Bronchial epithelial cell (primary cell): ENCODE measurements at places on chromosomes 6 and 20.
A peak's percentile ranks its signal among the peaks of the same experiment; 100 is the strongest.

DNA sequence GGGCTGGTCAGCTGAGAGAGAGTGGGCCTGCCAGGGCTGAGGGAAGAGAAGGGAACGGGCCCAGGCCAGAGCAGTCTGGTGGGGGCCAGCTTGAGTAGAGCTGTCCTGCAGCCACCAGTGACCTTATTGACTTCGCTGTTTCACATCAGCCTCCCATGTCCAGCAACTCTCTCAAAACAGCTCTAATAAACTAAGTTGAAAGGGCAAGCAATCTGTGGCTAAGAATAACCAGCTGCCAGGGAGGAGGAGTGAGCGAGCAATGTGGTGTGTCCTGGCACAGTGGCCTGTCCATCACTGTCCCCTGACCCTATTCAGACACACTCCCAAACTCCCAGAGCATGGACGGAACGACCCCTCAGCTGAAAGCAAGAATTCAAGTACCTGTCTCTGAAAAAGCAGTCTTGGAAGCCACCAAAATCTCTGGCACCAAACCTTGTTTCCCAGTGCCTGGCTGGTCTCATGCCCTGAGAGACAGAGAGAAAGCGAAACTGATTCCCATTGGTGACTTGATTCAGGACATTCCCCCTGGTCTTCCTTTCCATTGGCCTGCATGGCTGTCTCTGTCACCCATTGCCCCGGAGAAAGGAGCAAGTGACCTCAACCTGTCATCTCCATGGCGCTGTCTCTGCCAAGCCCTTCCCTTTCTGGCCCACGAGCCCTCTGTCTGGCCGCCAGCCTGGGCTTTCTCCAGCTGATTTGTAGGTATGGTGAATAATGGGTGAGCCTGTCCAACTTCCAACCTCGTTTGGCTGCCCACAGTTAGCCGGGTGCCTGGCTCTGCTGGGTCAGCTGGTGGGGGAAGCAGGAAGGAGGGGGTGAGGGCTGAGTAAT is at the start of gene DDO:
Gene DDO (minus strand): TSS at position 490 of the 831 bp plus-strand sequence. CDS start 2,113 bp downstream, outside the sequence.
- no peak for DNase-seq

- DNase-seq: no peak
These were observed 100.6 kb upstream of the AFDN start for GRCh38 chr6:167726043-167726621.

DNA sequence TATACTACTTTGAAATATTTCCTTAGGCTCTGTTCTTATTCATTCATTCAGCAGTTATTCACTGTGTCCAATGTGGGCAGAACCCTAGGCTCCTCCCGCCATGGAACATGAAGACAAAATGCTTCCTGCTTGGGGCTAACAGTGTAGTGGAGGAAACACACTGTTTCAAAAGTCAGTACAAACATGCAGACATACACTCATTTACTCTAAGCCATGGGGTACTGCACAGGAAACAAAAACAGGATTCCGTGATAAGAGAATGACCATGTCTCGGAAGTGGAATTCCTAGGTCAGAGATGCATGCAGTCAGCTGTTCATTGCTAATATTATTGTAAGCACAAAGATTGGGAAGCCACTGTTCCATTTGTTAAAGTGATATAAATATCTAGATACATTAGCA is 18.4 kb upstream of the FAM209A start:
- no peak for DNase-seq

GRCh38 chr6:138593124-138593877 is 94.0 kb upstream of the NHSL1 start:
- peak; percentile 98 for DNase-seq

DNA sequence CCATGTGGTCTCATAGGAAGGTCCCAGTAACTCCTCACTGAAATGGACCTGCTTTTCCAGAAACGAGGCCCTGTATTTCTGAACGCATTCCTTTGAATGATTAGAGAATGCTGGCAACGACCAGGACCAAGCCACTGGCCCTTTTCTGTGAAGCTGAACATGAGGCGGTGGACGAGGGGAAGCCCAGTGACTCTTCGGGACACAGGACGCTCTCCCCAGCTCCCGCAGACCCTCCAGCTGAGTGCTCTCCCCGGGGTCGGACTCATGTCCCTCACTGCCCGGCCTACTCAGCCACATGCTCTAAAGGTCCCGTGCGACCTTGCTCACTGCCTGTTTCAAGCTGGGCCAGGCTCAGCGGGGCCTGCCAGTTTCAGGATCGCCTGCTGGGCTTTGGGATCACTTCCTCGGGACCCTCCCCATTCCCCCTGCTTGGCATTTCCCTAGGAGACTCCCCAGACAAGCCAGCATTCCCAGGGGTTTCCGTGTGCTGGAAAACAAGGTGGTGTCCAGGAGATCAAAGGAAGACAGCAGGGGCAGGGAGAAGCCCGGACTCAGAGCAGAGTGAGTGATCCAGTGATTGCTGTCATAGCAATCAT is 2.6 kb upstream of the CST9 start:
- DNase-seq: no peak

GRCh38 chr20:48823960-48824498 is 3.8 kb downstream of the PREX1 start:
- peak; percentile 83 for DNase-seq

GRCh38 chr6:169225887-169226286 is 27.8 kb downstream of the THBS2 start:
- DNase-seq: no peak

DNA sequence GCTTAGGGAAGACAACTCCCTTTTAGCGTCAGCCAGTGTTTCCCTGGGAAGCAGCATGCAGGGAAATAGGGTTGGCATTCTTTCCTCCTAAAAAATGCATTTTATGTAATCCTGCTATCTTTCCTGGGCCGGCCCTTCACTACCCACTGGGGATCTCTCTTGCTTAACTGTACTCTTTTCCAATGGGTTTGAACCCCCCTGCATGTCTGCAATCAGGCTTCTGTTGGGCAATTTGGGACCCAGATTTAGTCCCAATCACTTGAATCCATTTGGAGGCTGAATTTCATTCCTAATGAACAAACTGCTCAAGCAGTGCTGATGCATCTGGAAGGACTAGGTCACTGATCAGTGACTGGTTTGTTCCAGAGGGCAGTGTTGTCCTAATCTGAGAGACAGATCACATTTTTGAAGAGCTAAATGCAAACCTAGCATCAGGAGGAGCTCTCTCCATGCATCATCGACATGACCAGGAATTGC is 152.0 kb downstream of the TSHZ2 start:
- DNase-seq: no peak

DNA sequence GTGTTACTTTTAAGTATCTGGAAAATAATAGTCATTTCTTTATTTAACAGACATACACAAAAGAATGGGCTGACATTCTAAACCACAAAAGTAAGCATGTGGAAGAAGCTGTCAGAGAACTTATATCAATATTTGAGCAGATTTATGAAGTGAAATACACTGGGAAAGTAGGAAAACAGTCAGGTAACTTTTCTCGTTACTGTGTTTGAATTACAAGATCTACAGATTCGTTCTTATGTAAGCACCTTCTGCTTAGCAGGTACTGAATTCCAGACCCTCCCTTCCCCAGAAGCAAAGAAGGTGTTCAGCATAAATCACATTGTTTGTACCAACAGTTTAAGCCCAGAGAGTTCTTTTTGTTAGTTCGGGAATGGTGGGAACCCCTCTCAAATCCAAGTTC is 88.0 kb downstream of the DNAH8 start:
- no peak for DNase-seq

- DNase-seq: no peak
These were observed 25.2 kb upstream of the SCML4 start for GRCh38 chr6:107849325-107849724.

DNA sequence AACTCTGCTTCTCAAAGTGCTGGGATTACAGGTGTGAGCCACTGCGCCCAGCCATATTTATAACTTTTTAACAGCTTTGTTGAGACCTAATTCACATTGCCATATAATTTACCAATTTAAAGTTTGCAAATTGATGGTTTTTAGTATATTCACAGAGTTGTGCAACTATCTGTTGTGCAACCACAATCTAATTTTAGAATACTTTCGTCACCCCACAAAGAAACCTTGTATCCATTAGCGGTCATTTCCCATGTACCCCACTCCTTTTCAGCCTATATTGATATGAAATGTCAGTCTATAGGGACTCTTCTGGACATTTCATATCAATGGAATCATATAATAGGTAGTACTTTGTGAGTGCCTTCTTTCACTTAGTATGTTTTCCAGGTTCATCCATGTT is 55.8 kb downstream of the FOXO3 start:
- no peak for DNase-seq

DNA sequence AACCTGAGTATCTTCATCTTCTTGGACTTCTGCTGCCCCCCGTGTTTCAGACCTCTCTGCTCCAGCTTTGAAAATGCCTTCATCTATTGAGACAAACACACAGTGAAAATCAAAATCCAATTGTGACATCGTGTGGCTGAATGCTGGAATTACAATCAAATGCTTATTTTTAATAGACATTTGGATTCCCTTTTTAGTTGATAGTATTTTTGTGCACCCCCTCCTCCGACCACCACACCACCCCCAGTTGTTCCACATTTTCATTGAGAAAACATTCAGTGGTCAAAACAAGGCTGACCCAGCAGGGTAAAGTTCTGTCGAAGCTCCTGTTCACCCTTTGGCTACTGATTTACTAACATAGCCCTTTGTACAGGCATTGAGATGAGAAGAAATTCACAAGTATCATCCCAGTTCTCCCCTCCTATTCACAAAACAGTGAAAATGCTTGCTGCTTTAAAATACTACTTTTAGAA is 79.0 kb downstream of the NRSN1 start:
- peak; percentile 43 for DNase-seq

- DNase-seq: peak; percentile 4
These were observed 124.0 kb downstream of the LAMA2 start for GRCh38 chr6:129006724-129007514.

DNA sequence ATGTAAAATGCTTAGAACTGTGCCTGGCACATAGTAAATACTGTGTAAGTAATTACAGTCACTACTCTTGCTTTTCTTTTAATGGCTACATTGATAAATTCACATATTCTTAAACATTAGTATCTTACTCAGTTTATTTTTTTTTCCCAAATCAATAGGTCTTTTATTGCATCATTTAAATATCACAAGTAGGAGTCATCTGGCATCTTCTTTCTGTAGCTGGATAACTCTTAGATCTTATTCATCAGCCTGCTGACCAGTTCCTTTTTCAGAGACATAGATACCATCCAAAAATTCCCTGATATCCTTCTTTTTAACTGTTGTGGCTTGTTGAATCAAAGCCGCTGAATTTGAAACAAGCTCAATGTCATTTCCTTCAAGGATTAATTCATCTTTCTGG is 20.0 kb upstream of the PHF3 start:
- no peak for DNase-seq

- DNase-seq: no peak
These were observed 108.2 kb downstream of the CDH4 start for GRCh38 chr20:61360296-61360695.

DNA sequence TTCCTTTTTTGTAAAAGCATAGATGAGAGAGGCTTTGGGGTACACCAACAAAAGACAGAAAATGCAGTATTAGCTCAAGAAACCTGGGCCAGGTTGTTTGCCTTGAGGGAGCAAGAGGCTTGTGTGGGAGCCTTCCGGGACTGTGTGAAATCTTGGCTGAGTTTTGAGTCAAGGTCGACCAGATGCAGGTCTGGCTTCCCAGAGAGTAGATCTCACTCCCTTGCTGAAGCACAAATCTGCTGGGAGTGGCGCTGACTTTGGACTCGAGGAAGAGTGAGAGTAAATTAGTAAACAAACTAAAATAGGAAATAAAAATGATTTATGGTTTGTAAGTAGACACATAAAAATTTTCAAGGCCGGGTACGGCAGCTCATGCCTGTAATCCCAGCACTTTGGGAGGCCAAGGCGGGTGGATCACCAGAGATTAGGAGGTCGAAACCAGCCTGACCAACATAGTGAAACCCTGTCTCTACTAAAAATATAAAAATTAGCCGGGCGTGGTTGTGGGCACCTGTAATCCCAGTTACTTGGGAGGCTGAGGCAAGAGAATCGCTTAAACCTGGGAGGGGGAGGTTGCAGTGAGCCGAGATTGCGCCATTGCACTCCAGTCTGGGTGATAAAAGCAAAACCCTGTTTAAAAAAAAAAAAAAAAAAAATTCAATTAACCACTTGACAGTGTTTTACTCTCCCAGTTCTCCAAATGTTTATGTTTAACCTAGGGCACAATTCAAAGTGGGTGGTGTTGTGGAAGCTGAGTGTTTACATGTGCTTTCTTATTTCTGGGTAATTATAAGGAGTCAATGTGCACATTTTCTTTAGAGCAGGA is 27.7 kb upstream of the EDN1 start:
- DNase-seq: no peak

- DNase-seq: peak; percentile 64
These were observed 747 bp upstream of the TXNDC5 start for GRCh38 chr6:7911345-7911725.

DNA sequence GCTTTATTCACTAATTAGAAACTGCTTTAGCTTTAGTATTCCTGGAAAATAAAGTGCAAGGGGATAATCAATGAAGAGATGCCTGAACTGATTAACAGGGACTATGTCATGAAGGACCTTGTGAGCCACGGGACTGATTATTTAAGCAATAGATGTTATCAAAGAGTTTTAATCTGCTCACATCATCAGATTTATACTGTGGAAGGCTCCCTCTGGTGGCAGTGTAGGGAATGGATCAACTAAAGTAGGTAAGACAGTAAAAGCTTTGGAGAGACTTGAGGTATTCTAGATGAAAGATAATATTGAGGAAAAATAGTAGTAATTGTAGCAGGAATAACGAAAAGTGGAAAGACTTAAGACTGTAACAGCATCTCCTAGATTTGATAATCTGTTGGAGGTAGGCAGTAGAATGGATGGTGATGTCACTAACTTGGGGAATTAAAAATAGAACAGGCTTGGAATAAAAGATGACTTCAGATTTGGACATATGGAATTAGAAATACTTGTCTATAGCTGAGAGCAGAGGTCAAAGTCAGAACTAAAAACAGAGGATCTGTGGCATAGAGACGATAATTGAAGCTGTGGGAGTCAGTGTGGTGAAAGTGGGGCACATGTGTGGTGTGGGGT is 80.3 kb upstream of the HTR1E start:
- peak; percentile 44 for DNase-seq

DNA sequence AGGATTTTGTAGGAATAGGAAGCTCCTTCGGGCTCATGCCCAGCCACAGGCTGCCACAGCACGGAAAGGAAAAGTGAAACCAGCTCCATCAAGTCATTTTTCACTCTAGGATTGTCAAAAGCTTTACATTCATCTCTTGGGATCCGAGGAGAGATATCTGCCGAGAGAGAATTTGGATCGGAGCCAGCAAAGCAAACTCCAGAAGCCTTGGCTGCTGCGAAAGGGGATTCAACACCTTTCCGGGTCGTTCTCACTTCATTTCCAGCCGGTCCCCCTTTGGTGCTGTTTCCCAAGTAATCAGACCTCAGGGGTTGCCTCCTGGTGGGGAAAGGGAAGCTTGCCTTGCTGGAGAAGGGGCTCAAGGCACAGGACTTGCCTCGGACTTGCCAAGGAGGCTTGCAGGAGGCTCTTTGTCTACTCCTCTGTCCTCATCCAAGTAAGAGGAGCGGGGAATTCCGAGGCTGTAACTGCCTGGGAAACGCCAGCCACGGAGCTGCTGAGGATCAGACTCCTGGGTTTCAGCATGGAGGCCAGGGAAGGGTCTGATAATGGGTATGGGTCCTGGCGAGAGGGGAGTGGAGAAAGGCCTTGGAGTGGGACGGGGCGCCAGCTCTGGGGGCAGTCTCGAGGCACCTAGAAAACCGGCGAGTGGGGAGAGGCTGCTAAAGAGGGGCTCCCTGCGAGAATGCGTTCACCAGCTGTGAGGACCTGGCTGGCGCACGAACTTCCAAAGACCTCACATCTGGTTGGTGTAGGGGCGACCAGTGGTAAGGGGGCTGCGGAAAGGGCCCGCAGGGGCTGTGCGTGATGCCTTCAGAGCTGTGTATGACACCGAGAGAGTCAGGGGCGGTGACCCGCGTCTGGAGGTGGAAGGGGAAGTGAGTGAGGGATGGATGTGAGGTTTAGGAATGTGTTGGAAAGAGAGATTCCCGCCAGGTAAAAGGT is 702 bp downstream of the ETV7 start:
- peak; percentile 50 for DNase-seq
